ENCODE measurements at places on chromosomes 16 and 17.

DNA sequence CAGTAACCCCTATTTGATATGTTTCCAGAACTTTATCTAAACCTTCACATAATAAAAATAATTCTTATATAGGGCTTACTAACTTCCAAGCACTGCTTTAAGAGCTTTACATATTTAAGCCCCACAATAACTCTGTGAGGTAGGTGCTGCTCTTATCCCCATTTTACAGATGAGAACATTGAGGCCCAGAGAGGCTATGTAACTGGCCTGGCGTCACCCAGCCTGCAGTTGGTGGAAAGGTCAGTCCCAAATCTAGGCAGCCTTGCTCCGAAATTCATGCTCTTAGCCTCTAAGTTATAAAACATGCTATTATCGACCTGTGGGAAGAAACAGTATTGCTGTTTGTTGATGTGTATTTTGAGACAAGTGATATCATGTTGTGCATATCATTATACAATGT, 9.0 kb downstream of the NLRC5 start:
- no peak for DNase-seq

DNA sequence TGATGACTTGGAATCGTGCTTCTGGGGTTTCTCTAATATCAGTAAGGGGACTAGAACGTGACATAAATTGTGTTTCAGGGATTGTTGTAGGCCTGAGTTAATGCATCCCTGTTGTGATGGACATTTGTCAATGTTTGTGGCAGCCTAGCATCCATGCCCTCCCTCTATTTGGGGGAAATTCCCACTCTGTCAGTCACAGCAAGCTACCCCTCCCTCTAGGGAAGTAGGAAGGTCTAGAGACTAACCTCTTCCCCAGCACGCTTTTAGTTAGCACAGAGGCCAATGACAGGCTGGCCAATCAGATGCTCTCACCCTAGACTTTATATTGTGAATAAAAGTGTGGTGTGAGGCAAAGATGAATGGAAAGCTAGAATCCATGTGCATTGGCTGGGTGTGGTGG, 32.4 kb upstream of the NF1 start:
- DNase-seq, result no peak

- no peak for DNase-seq
Observed at GRCh38 chr17:43114151-43114552, 11.0 kb downstream of the BRCA1 start.

GRCh38 chr16:24433706-24434105, 105.7 kb upstream of the RBBP6 start:
- no peak for DNase-seq

DNA sequence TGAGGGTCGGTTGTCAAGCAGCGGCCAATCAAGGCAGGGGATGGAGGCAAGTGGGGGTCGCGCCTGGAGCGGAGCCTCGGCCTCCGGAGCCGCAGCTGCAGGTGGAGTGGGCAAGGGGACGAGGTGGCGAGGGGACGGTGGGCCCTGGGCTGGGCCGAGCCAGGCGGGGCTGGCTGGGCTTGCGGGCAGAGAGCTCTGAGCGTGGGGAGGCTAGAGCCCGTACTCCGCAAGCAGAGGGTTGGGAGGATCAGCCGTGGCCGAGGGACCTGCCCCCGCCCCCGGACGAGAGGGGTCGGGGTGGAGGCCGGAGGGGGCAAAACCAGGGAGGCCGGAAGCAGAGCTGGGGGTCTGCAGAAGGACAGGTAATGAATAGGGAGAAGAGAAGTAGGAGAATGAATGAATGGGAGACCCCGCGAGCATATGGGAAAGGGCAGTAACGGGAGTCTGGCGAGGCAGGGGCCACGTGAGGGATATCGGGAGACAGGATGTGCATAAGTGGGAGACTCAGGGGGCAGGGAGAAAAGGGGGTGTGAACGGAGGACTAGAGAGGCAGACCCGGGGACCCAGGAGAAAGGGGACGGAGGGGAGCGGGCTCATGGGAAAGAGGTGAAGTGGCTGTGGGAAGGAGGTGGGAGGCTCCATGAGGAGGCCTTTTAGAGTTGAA, at the start of gene KATNB1:
Gene KATNB1 (plus strand): TSS at position 16 of the 664 bp plus-strand sequence. CDS start 1,474 bp downstream, outside the sequence.
- DNase-seq, result no peak

- DNase-seq, result no peak
Observed at GRCh38 chr17:78371056-78371455, 7.4 kb upstream of the PGS1 start.

- no peak for DNase-seq
Observed at GRCh38 chr16:67766291-67766690, 40.1 kb downstream of the RANBP10 start.

DNA sequence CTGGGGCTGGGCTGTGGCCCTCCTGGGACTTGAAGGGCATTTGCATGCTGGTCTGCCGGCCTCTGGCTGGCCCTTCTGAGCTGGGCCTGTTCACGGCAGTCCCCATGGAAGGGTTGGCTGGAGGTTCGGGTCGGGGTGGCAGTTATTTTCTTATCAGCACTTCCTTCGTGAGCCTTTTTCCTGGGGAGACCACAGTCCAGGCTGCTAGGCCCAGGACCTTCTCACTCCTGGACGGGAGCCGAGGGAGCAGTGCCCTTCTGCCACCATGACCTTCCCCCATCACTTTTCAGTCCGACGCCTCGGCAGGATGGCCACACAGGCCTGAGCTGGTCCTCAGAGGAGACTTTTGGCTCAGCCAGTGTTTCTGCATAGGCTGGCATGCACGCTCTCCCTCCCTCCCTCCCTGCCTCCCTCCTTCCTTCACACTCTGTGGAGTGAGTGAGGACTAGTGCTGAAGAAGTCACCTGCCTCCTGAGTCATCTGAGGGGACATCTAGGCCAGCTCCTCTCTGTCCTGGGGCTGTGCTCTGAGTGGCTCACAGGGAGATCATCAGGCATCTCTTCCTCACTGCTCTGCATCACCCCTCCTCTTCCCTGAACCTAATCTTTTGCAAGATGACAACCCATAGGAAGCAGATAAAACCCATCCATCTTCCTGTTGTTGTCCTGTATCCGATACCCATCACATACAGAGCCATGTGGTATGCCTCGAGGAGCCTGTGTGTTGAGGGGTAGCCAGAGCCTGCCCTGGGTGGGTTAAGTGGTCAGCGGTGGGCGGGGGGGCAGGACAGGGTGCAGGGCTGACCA, 109.7 kb downstream of the RAP1GAP2 start:
- no peak for DNase-seq

DNA sequence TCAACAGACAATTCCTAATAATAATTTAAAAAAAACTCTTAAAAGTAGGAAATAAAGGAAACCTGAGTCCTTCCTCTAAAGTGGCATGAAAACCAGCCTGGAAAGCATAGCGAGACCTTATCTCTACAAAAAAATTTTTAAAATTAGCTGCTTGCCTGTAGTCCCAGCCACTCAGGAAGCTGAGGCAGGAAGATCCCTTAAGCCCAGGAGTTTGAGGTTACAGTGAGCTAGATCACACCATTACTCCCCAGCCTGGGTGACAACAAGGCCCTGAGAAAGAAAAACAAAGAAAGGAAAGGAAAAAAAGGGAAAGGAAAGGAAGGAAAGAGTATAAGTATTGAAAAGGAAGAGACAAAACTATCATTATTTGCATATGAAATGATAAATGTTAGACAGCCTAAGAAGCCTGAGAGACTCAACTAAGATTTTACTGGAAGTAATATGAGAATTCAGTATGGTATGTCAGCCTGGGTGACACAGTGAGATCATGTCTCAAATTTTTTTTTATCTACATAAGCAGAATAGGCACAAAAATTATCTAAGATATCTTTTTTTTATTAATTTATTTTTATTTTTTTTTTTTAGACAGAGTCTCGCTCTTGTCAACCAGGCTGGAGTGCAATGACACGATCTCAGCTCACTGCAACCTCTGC, 113.0 kb downstream of the GOSR1 start:
- DNase-seq, result no peak

DNA sequence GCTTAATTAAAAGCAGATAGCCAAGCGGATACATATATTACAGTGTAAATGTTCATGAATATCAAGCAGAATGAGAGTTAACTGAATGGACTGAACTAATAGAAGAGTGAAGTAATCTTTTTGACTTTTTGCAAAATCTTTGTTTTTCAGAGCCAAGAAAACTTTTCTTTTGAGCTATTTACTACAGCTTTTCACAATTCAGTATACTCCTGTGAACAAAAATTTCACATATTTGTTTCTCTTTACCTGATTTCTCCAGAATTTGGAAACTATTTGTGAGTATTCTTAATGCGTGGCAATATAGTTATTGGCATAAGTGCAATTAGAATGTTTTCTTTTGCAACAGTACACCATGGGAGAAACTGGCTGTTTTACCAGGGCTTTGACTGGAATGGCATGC, 9.1 kb upstream of the DUXB start:
- no peak for DNase-seq

GRCh38 chr17:42188749-42189650, 3.7 kb upstream of the HCRT start:
- no peak for DNase-seq

DNA sequence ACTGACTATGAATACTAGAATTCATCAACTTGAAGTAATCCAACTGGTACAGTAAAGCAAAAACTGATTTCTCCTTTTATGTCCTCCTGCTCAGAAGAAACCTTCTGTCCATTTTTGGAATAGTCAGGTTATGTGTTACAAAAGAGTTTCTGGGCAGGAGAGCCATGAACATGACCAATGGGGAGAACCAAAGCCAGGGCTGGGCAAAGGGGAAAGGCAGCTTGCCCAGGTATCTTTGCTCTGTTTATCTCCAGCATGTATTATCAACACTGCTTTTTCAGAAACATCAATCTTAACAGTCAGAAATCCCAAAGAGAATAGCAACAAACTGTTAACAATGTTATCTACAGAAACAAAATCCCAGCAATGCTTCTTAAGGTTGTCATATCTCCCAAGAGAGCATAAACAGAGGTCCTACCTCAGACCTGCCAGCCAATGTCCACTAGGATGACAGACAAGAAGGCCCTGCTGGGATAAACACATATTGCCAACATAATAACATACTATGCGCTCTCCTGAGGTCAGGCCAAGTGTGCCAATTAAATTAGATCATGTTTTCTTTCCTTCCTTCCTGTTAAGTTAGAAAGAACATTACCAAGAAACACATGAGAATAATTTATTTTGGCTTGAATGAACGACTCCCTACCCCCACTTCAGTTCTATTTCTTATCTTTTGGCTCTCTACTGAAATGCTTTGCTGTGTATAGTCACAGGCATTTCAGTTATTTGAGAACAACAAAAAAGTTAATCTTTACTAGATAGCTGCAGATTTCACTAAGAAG, 28.0 kb downstream of the BLMH start:
- DNase-seq, result no peak

GRCh38 chr16:30660424-30661261, 2.4 kb downstream of the FBRS start:
- no peak for DNase-seq

DNA sequence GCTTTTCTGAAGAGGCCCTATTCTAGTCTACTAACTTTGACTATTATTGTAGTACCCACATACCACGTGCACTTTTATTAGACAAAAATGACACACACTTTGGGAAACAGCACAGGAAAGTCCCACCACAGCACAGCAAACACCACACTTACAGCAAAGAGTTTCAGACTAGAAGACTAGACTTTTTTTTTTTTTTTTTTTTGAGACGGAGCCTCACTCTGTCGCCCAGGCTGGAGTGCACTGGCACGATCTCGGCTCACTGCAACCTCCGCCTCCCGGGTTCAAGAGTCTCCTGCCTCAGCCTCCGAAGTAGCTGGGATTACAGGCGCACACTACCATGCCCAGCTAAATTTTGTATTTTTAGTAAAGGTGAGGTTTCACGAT, 20.1 kb downstream of the YWHAE start:
- no peak for DNase-seq

GRCh38 chr17:66373944-66374817, 71.8 kb downstream of the PRKCA start:
- no peak for DNase-seq

DNA sequence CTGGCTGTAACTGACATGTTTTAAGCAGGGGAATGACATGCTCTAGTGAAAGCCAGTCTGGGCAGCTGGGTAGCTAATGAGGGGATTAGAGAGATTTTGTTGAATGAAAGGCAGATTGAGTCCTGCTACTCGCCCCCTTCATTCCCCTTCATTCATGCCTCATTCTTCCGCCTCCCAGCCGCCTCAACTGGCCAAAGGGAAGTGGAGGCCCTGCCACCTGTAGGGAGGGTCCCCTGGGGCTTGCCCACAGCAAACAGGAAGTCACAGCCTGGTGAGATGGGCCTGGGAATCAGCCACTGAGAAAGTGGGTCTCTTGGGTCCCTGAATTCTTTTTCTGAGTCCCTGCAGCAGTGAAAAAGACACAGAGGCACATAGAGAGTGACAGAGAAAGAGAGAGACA, 1.1 kb upstream of the CD19 start:
- no peak for DNase-seq

GRCh38 chr16:80591071-80591915, 50.5 kb downstream of the DYNLRB2 start:
- DNase-seq, result no peak

DNA sequence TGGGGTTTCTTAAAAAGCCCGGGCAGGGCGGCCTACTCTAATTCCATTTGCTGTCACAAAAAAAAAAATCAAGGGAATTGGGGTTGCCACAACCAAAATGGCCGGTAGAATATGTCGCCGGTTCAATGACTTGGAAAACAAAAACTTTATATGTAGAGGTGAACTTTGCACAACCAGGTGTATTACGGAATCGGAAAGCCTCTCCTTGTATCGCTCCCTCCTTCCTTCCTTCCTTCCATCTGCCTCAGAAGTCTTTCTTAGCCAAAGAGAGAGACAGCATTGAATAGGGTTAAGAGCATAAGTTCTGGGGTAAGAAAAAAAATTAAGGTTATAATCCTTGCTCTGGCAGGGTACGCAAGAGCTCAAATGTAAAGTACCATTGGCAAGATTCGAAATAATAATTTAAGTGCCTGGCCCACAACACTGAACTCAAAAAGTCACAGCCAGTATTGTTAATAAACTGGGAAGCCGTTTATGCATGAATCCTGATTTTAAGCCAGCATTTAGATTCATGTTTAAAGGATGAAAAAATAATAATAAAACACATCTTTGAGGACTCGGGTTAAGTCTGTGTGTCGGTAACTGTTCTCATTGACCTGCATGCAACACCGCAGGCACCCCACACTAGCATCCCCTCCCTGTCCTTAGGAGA, 522 bp upstream of the GLG1 start:
- no peak for DNase-seq

GRCh38 chr17:76544546-76545365, 4.9 kb downstream of the PRCD start:
- DNase-seq, result no peak

DNA sequence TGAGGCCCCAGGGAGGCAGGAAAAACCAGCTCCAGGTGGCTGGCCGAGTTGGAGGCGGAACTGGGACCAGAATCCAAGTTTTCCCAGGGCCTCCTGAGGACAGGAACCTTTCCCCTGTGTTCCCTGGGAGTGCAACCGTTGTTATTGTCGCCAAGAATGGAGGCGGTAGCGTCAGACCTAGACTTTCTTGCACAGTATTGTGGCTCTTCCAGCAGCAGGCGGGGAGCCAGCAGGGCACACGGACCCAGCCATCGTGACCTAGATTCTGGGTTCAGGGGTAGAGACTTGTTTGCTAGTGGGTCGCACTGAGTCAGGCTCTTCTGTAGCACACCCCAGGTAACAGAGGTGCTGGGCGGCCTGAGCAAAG, 667 bp upstream of the KIF19 start:
- no peak for DNase-seq
